CD4-positive, alpha-beta memory T cell (primary cell): ENCODE measurements at places on chromosomes 4 and X.

DNA sequence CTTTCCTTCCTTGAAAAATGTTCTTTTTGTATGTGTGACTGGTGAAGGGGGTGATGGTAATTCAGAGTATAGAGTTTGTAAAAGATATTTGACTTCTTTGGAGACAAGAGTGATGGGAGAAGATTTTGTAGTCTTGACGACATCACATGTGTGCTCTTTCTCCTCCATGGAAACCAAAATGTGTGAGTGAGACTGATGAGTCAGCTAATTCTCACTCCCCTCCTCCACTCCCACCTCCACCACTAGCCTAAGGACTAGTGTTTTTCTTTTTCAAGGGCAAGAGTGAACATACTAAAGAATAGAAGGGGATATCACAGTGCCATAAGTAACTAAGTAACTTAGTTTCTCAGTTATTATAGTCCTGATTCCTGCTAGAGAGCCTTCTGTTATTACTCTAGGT is 14.0 kb upstream of the DGKK start:
- no peak overlapping the region for H3K4me3 ChIP-seq
- no peaks in the 10 kb centered on the region for H3K4me1 ChIP-seq
- no peaks in the 10 kb centered on the region for H3K27me3 ChIP-seq

GRCh38 chr4:90190525-90190924 is 63.3 kb downstream of the CCSER1 start:
- no peak for DNase-seq
- no peaks in the 10 kb centered on the region for H3K36me3 ChIP-seq
- H3K27me3 ChIP-seq, result no peaks in the 10 kb centered on the region

GRCh38 chr4:119053997-119054396 is 81.6 kb upstream of the MYOZ2 start:
- no peak overlapping the region for H3K4me3 ChIP-seq
- no peaks in the 10 kb centered on the region for H3K4me1 ChIP-seq
- no peak for DNase-seq
- no peak overlapping the region for H3K27ac ChIP-seq
- H3K36me3 ChIP-seq, result no peaks in the 10 kb centered on the region

- H3K4me3 ChIP-seq, result no peak overlapping the region
- no peak overlapping the region for H3K27ac ChIP-seq
- DNase-seq, result no peak
- no peaks in the 10 kb centered on the region for H3K27me3 ChIP-seq
- no peaks in the 10 kb centered on the region for H3K36me3 ChIP-seq
Measured at GRCh38 chrX:10414862-10415261, 205.5 kb downstream of the MID1 start.

DNA sequence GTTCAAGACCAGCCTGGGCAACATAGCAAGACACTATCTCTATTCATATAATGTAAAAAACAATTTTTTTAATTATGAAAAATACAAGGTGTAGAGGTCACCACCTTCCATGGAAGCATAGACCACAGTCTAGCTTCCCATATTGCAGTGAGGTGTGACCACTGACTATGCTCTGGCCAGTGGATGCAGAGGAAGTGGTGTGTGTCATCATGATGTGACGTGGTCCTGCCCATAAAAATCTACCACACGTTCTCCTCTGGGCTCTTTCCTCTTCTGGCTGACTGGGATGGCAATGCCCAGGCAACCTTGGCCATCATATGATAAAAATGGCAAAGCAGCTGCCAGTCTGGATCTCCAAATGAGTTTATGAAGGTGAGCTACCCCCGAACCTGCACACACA is 65.7 kb downstream of the RBM47 start:
- H3K4me1 ChIP-seq, result no peaks in the 10 kb centered on the region
- H3K4me3 ChIP-seq, result no peak overlapping the region
- DNase-seq, result no peak
- no peaks in the 10 kb centered on the region for H3K36me3 ChIP-seq
- no peaks in the 10 kb centered on the region for H3K27me3 ChIP-seq
